Cerebellar cortex (tissue), 1 donor: ENCODE measurements at places on chromosomes 2 and 18.

DNA sequence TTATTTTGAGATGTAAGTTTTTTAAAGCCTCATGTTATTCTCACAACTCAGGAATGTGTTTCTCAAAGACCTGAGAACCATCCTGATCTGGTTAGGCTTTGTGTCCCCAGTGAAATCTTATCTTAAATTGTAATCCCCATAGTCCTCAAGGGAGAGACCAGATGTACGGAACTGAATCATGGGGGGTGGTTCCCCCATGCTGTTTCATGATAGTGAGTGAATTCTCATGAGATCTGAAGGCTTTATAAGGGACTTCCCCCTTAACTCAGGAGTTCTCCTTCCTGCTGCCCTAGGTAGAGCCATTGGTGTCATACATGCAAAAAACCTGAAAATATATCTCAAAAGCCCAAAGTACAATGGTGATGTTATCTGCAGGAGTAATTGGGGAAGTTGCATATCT is 836.7 kb downstream of the CBLN2 start:
- DNase-seq, result no peak

DNA sequence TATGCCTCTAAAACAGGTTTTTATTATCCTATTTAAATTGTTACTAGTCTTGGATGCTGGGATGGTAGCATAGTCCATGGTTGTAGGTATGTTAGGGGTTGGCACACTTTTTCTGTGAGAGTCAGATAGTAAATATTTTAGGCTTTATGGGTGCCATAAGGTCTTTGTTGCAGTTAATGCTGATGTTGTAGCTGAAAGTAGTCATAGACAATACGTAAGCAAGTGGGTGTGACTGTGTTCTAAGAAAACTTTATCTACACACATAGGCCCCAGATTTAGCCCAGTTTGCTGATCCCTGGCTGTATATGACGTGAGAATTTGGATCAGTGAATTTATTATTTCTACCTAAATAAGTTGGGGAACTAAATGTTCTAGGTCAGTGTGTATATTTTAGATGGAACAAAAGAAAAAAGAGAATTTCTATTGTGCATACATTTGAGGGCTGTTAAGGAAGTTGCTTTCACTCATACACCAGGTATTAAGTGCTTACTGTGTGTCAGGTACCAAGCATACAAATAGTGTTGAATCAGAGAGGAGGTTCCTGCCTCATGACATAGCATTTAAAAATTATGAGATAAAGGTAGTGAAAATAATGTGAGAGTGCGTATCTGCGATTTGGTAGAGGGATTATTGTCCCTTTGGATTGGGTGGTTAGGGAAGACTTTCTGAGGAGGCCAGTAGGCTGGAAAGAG is 39.4 kb downstream of the AGFG1 start:
- DNase-seq, result no peak

GRCh38 chr2:88220718-88221117 is 50.6 kb downstream of the THNSL2 start:
- no peak for DNase-seq

GRCh38 chr2:172395503-172395902 is 31.9 kb upstream of the ITGA6 start:
- DNase-seq, result no peak

GRCh38 chr2:30298302-30298701 is 67.0 kb downstream of the LBH start:
- no peak for DNase-seq

DNA sequence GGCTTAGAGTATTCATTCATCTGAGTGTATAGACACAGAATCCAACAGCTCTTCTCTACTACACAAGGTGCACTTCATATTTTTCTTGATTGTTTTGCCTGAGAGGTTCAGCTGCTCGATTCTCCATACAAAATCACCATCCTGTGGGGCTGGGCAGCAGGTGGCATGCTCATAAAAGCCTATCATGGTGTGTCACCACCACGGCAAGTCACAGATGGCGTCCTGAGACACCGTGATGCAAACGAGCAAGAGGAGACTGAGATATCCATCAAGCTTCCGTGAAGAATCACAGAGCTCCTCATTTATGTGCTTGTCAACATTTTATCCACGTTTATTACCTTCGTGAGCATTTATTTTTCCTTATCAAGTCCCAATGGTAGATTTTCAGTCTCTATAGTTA is 22.4 kb upstream of the NRP2 start:
- DNase-seq, result no peak

GRCh38 chr2:179614121-179614520 is 247.3 kb downstream of the ZNF385B start:
- no peak for DNase-seq

GRCh38 chr2:20534913-20535801 is 88.3 kb downstream of the RHOB start:
- no peak for DNase-seq

DNA sequence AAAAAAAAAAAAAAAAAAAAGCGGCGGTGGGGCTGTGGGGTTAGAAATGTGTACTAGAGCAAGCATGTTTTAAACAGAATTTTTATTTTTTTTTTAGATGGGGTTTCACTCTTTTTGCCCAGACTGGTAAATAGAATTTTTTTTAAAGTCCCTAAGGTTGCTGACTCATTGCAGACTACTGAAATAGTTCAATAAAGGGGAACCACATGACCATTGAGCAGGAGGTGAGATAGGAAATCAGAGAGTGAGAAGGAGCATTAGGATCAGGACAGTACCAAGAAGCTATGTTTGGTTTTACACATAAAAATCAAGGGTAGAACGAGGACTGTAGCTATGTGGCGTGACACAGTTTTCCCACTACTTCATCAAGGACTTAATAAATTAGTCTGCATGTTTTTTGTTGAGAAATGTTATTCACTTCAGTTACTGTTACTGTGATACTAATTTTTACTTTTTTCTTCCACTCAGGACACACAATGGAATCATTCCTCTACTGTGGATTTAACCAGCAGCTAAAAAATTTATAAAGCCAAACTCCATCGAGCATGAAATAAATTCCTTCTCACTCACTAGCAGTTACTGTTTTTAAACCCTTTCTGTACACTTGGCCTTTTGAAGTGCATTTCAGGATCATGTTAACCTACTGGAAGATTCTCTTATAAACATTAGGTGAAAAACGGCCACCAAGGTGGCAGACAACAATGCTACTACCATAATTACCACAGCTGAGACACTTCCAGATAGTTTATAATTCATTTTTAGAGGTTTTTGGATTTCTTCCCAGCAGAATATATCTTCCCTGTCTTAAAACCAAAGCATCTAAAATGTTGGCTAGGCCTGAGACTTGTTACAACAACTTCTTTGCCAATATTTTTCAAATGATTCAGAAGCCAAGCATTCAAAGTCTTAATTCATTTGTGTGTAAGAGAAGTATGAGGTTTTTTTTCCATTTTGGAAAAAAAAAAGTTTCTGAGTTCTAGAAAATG is 33.2 kb downstream of the LAMA1 start:
- no peak for DNase-seq
